ENCODE measurements at places on chromosomes 6 and 20. TPM values are rescaled to one million over a fixed set of nuclear protein-coding genes. Genes with fewer than 3 reads are reported as not detected.

DNA sequence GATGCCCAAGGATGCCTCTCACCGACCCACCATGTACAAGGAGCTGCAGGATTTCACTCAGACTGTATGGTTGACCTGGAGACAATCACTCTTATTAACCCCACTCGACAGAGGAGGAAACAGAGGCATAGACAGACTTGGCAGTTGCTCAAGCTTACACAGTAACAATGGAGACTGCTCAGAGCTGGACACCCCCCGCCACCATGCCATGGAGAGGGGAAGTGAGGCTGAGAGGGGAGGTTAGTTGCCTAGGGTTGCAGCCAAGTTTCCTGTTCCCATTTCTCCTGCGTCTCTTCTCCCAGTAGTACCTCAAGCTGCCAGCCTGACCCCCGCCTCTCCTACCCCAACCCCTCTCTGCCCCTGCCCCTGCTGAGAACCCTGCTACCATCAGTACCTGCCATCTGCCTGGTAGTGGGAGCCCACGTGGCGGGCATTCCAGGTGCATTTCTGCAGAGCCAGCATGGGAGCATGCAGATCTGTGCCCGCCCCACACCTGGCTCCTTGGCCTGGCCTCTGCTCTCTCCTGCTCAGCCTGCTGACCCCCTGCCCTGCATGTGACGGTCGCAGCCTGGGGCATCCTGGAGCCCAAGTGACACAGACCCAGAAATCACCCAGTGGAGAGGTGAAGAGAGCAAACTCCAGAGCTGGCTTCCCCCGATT is 157.7 kb downstream of the PREX1 start:
- no peak for DNase-seq

DNA sequence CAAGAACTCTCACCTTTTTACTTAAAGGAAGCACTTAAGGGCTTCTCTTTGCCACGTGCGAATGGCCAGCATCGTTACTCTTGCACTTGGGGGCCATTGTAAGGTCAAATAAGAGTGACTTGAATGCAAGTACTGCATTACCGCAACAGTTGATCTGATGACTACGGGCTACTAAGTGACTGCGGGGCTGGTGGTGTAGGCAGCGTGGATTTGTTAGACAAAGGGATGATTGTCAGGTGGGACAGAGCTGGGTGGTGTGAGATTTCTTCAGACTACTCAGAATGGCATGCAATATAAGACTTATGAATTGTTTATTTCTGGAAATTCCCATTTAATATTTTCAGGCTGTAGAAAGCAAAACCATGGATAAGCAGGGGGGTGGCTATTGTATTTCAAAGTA is 199.7 kb upstream of the UST start:
- DNase-seq = no peak

The LAMA2 gene
- 190 TPM for total RNA-seq

The MUC22 gene
- not detected for total RNA-seq

The ZSWIM3 gene
- total RNA-seq = 5.6 TPM
